A375 (cell line): ENCODE measurements at places on chromosomes 7 and 10. TPM values are rescaled to one million over a fixed set of nuclear protein-coding genes. Genes with fewer than 3 reads are reported as not detected.

GLI3 gene
- total RNA-seq, result 4.0 and 5.5 TPM in 2 replicates

TRIL gene
- 0.37 and 0.49 TPM in 2 replicates for total RNA-seq

RAMP3 gene
- total RNA-seq, result not detected in 2 replicates

MLXIPL gene
- 0.05 and 0.26 TPM in 2 replicates for total RNA-seq

PRPS1L1 gene
- not detected in 2 replicates for total RNA-seq

ANKRD61 gene
- total RNA-seq, result 0.19 TPM in 1 of 2 replicates, not detected in the other

PRKCQ gene
- total RNA-seq, result 3.0 and 3.7 TPM in 2 replicates

TCERG1L gene
- not detected in 2 replicates for total RNA-seq

PNLIPRP1 gene
- not detected in 2 replicates for total RNA-seq

EVX1 gene
- total RNA-seq, result not detected in 2 replicates

PDE6C gene
- not detected in 2 replicates for total RNA-seq

SPDYE16 gene
- 0.08 TPM in 1 of 2 replicates, not detected in the other for total RNA-seq

ADAM22 gene
- total RNA-seq, result 7.2 and 7.4 TPM in 2 replicates

AKR1C3 gene
- 10.6 and 12.9 TPM in 2 replicates for total RNA-seq

MACC1 gene
- 0.08 and 0.19 TPM in 2 replicates for total RNA-seq

AMPH gene
- 0.42 and 1.1 TPM in 2 replicates for total RNA-seq

FANK1 gene
- 0.85 and 2.8 TPM in 2 replicates for total RNA-seq

GIMAP4 gene
- total RNA-seq, result 0.15 TPM in 1 of 2 replicates, not detected in the other

PILRA gene
- total RNA-seq, result 0.24 and 0.45 TPM in 2 replicates

MMD2 gene
- total RNA-seq, result not detected in 2 replicates

VPS41 gene
- total RNA-seq, result 32.8 and 34.9 TPM in 2 replicates

NAT16 gene
- 0.05 and 0.11 TPM in 2 replicates for total RNA-seq

VKORC1L1 gene
- total RNA-seq, result 6.6 and 6.9 TPM in 2 replicates

LRRC61 gene
- total RNA-seq, result not detected in 2 replicates

PDZD7 gene
- 6.6 and 7.0 TPM in 2 replicates for total RNA-seq

COBL gene
- 4.1 and 5.0 TPM in 2 replicates for total RNA-seq

RPP30 gene
- 52.7 and 54.0 TPM in 2 replicates for total RNA-seq

KDM7A gene
- total RNA-seq, result 7.1 and 15.8 TPM in 2 replicates

DGKB gene
- 0.19 and 0.32 TPM in 2 replicates for total RNA-seq

SLC18A3 gene
- not detected in 2 replicates for total RNA-seq

UBTD1 gene
- 16.2 and 24.7 TPM in 2 replicates for total RNA-seq

STARD3NL gene
- 38.6 and 41.2 TPM in 2 replicates for total RNA-seq

ARHGEF35 gene
- total RNA-seq, result 0.03 TPM in 1 of 2 replicates, not detected in the other

NPY4R2 gene
- total RNA-seq, result 0.29 TPM in 1 of 2 replicates, not detected in the other

GNB2 gene
- 96.3 and 114 TPM in 2 replicates for total RNA-seq

NPC1L1 gene
- total RNA-seq, result 0.03 and 0.11 TPM in 2 replicates

FAM25A gene
- not detected in 2 replicates for total RNA-seq

LIPN gene
- total RNA-seq, result not detected in 2 replicates

BLNK gene
- not detected in 2 replicates for total RNA-seq

SLC26A5 gene
- total RNA-seq, result not detected in 2 replicates

HOXA5 gene
- 13.1 and 25.2 TPM in 2 replicates for total RNA-seq

SLC13A4 gene
- not detected in 2 replicates for total RNA-seq

SMNDC1 gene
- total RNA-seq, result 9.1 and 10.7 TPM in 2 replicates

DNAJC9 gene
- total RNA-seq, result 51.6 and 54.0 TPM in 2 replicates

PCDH15 gene
- 0.27 and 0.68 TPM in 2 replicates for total RNA-seq

LIPM gene
- not detected in 2 replicates for total RNA-seq

STEAP1B gene
- 35.9 and 48.7 TPM in 2 replicates for total RNA-seq

CAMK1D gene
- total RNA-seq, result 0.57 and 1.2 TPM in 2 replicates

LYZL2 gene
- total RNA-seq, result not detected in 2 replicates

GRID2IP gene
- 0.04 TPM in 1 of 2 replicates, not detected in the other for total RNA-seq

SAMD8 gene
- 8.1 and 11.2 TPM in 2 replicates for total RNA-seq
